Neural progenitor cell (in vitro differentiated cells): ENCODE measurements at places on chromosomes 4 and X. TPM values are rescaled to one million over a fixed set of nuclear protein-coding genes. Genes with fewer than 3 reads are reported as not detected.

DNA sequence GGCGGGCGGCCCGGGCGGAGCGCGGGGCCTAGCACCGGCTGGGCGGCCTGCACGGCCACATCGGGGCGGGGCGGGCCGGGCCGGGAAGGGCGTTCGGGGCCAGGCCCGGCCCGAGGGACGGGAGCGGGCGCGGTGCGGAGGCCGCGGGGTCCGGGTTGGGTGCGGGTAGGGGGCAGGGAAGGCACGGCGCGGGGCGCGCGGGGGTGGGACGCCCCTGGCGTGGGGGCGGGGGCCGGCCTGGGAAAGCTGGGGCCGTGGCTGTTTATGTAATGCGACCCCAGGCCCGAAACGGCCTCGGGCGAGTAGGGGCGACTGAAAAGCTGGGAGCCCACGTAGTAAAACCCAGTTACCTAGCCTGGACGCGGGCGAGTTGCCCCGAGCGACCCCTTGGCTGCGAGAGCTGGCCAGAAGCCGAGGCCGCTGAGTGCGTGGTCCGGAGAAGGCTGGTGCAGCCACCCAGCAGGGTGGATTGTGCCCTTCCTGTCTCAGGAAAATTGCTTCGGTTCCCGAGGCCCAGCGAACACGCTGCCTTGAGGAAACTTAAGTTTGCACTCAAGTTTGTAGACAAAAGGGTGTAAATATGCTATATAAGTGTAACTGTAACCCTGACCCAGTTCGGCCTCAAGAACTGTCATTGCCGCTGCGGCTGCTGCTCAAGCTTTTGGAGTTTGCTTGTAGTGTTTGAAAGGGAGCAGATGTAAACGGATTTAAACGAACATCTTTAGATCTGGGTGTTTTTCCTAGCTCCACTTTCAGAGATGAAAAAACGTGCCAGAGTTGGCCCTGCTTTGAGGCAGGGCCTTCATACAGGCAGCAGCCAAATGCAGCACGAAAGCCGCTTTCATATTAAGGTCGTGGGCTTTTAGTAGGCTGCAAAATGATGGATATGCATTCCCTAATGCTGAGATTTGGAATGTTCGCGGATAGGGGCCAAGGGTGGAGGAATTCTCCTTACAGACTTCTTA, 674 bp downstream of the SEC24B start:
- DNase-seq, result peak; percentile 59

OCRL gene
- total RNA-seq, result 22.0 and 25.3 TPM in 2 replicates

PNMA3 gene
- 2.9 and 3.1 TPM in 2 replicates for total RNA-seq

DNA sequence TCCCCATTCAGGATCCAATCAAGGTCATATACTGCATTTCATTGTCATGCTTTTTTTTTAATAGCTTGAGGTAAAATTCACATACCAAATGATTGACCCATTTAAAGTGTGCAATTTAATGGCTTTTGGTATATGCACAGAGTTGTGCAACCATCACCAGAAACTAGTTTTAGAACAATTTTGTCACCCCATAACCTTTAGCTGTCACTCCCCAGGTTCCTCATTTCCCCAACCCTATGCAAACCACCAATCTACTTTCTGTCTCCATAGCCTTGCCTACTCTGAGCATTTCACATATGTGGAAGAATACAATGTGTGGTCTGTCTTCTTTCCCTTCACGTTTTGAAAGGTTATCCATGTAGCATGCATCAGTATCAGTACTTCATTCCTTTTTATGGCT, 1.4 kb upstream of the SMAD1 start:
- no peak for DNase-seq
